ENCODE measurements at places on chromosomes 12 and 14. TPM values are rescaled to one million over a fixed set of nuclear protein-coding genes. Genes with fewer than 3 reads are reported as not detected.

Gene TPPP2
- not detected for total RNA-seq

Gene KLHL33
- total RNA-seq = not detected

Gene STYK1
- total RNA-seq = 8.9 TPM

Gene MIP
- total RNA-seq = not detected

Gene KRT6C
- total RNA-seq = 0.31 TPM

Gene OVCH1
- total RNA-seq = 3.2 TPM

Gene CYP27B1
- total RNA-seq = 2.2 TPM

Gene HOXC10
- total RNA-seq = not detected

Gene TAS2R50
- 0.86 TPM for total RNA-seq

Gene BHLHE41
- total RNA-seq = 5.8 TPM

- no peak for DNase-seq
Observed at GRCh38 chr14:102189874-102190273, 50.2 kb downstream of the WDR20 start.

- no peak for DNase-seq
Observed at GRCh38 chr14:71415404-71415690, 508.1 kb downstream of the PCNX1 start.

GRCh38 chr12:112170376-112170775, 45.0 kb downstream of the TRAFD1 start:
- no peak for DNase-seq

DNA sequence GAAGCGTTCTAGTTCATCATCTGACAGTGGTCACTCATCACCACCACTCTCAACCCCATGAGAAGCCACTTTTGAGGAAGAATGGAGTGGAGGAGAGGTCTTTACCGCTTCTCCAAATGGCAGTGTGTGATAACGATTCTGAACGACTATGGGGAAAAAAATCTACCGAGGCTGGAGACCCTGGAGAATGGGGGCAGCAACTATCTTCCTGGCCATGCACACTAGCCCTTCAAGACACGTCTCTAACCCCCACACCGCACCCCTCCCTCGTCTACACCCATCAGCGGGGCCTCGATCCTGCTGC, 365 bp downstream of the ING4 start:
- DNase-seq = no peak

DNA sequence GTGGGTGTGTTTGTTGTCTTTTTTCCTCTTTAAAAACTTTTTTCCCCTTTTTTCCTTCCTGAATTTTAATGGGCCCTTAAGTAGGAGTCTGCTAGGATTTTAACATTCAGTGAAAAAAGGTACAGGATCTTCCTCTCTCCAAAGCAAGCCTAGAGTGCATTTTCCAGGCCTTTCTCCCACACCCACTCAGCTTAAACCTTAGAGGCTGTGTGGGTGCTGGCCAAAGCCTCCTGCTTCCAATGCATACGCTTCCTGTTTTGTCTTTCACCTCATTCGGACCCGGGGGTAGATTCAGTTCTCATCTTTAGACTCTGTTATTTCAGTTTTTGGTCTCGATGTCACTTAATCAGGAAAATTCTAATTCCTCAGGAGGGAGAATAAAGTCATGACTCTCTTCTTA, 51.2 kb downstream of the TMEM30B start:
- no peak for DNase-seq

GRCh38 chr12:97301576-97301975, 161.0 kb upstream of the RMST start:
- DNase-seq = no peak

GRCh38 chr12:130053651-130054069, 108.6 kb upstream of the FZD10 start:
- DNase-seq = no peak

GRCh38 chr12:25629341-25629740, 76.3 kb upstream of the LMNTD1 start:
- DNase-seq = no peak

- no peak for DNase-seq
Observed at GRCh38 chr12:49854976-49855375, 12.1 kb upstream of the BCDIN3D start.

GRCh38 chr12:109592195-109592904, 18.8 kb downstream of the MVK start:
- no peak for DNase-seq

GRCh38 chr14:99971941-99972747, 93.1 kb upstream of the EVL start:
- DNase-seq = no peak

DNA sequence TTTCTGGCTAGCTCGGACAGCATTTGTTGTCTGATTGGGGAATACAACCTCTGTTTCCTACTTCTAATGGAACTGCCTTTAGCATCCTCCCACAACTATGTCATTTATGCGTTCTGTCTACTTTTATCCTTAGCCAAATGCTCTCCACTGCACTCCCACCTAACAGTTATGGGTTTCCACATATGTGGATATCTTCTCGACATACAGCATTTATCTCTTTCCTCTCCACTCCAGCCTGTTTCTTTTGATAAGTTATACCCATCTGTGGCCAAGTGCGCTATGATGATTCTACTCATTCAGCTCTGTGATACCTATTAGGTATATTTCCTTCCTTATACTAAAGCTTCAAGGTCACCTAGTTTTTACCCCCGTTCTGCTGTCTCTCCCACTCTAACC, 122.2 kb upstream of the NAP1L1 start:
- DNase-seq = no peak

- DNase-seq = no peak
Observed at GRCh38 chr14:64704743-64705380, 638 bp downstream of the PLEKHG3 start.

GRCh38 chr12:9870286-9870866, 1.2 kb upstream of the CLEC2B start:
- DNase-seq = no peak

- DNase-seq = no peak
Observed at GRCh38 chr12:123960029-123960735, 12.4 kb downstream of the CCDC92 start.

GRCh38 chr12:124637163-124637562, 69.8 kb upstream of the NCOR2 start:
- no peak for DNase-seq

DNA sequence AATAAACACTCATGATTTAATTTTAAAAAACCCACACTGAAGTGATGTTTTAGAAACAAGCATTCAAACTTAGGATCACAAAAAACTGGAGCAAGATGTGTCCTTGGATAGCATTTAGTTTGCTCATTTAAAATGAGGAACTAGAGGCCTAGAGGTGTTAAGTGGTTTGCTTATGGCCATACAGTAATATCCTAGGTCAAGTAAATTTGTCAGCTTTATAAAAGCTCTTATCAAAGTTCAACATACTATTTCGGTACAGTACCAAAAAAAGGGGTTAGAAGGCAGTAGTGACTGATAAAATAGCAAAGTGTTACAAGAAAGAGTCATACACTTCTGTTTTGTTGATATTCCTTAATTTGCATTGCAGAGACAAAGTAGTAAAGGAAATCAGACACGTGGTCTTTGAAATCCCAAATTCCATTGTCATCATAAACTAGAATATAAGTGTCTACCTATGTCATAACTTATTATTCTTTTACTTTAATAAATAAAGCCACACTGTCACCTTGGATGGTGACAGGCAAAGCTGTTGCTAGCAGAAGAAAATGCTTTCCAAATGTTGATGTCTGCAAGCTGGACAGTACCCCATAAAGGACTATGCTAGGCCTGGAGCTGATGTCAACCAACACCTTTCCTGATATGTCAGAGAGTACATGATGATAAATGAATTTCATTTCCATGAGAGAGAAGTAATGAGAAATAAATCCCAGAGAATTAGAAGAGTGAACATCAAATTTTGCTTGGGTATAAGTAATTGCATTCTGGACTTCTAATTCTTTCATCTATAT, 17.6 kb upstream of the SRP54 start:
- no peak for DNase-seq

GRCh38 chr14:91126761-91127160, 12.9 kb downstream of the DGLUCY start:
- no peak for DNase-seq

GRCh38 chr12:120264086-120264903, 1.2 kb downstream of the PXN start:
- DNase-seq = no peak

- no peak for DNase-seq
Observed at GRCh38 chr12:98217257-98217656, 298.1 kb upstream of the TMPO start.

- DNase-seq = no peak
Observed at GRCh38 chr12:88237954-88238353, 95.8 kb downstream of the TMTC3 start.

DNA sequence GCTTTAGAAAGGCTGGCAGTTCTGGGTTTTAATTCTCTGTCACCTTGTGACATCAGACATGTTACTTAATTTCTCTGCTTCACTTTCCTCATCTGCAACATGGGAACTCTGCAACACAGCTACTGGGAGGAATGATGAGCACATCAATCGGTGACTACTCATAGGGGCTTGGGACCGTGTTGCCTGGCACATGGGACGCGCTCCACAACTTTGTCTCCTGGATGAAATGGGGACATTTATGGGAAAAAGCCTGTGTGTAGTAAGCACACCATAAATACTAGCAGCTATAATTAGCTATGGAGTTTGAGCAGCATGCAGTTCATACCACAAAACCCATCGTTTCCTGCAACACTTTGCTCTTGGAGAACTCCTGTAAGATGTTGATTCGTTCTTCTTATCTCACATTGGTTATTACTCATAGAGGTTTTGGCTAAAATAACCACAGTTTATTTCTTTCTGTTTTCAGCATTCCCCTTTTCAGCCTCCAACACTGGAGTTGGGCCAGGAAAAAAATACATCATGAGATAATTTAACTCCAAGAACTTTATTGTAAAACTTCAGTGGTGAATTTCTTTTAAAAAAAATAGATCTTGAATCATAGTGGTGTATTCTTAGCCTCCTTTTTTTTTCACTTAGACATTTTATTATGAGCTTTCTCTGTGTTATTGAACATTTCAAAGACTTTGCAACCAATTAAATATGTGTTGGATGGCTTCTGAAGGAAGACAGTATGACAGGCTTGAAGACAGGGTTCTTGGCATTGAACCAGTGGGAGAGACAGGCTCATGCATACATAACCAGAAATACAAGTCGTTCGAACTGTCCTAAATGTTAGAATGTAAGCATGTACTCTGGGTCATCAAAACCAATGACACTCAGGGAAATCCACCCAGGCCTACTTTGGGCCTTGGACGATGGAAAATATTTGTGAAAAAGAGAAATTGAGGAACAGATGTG, 72.7 kb downstream of the RIN3 start:
- DNase-seq = no peak

GRCh38 chr14:91311284-91311662, 66.8 kb upstream of the GPR68 start:
- DNase-seq = no peak

DNA sequence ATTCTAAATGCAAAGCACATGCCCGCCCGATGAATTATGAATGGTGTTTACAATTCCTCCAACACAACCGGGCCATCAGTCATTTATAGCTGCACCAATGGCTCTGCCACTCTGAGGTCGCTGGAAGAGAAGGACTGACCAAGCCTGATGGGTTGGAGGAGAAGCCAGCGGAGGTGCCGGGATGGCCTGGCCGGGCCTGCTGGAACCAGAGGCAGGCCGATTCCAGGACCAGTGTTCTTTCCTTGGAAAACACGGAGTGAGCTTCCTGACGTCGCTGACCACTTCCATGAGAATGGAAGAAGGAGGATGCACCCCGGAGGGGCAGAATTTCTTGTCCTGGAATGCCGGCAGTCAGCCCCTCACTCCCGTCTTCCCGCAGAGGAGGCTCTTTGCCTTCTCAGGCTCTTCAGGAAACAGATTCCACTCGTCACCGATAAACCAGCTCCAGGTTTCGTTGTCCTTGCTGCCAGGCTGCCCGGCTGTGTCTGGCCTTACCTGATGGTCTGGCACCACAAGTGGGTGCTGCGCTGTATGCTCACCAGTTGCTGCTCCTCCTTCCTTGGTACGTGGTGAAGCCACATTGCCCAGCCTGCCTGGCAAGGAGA, 358.5 kb upstream of the SFSWAP start:
- no peak for DNase-seq

DNA sequence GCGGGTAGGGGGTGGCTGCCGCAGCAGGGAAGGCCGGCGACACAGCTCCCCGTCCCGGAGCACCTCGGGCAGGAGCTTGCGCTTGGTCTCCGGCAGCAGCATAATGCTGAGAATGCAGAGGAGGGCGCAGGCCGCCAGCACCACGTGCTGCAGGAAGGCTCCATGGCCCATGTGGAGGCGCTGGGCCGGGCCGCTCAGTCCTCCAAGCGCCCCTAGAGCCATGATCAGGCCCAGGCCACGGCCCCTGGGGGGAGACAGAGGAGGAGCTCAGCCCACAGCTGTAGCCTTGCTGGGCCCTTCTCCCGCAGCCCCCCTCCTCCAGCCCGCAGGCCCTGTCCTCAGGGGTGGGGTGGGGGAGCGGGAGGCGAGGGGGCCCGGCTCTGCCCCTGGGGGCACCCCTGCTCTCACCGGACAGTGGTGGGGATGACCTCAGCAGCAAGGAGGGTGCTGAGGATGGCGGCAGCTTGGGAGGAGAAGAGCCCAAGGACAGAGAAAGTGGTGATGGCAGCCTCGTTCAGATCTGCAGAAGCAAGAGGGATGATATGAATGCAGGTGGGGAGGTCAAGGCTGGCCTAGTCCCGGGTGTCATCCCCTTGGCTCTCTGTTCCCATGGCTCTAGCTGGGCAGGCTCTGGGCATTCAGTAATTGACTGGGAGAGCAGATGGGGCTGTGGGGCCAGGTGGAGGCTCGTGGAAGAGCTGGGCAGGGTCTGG, 5.8 kb downstream of the SLC22A17 start:
- DNase-seq = no peak

GRCh38 chr14:40292664-40293063, 860.4 kb upstream of the FBXO33 start:
- no peak for DNase-seq

DNA sequence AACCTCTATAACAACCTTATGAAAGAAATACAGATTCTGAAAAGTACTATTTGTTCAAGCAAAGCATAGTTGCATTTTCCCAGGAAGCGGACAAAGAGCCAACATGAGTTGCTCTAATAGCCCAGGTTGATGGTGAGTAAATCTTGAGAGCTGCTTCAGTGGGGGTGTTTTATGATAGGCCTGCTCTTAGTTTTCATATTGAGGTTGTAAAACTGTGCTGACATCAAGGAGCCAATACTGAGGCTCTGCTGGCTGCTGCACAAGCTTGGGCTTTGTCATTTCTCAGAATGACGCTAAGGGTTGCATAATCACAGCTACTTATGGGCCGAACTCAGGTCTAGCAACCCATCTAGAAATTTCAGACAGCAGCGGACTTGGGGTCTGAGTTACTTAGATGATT, 11.5 kb downstream of the TBC1D30 start:
- no peak for DNase-seq
